Iris pigment epithelial cell (primary cell): ENCODE measurements at places on chromosomes 1 and 21.

GRCh38 chr1:184068354-184068753 lies 16.8 kb downstream of the TSEN15 start:
- no peak for DNase-seq

- DNase-seq = peak; percentile 37
Observed at GRCh38 chr1:184150776-184151531, 99.4 kb downstream of the TSEN15 start.

DNA sequence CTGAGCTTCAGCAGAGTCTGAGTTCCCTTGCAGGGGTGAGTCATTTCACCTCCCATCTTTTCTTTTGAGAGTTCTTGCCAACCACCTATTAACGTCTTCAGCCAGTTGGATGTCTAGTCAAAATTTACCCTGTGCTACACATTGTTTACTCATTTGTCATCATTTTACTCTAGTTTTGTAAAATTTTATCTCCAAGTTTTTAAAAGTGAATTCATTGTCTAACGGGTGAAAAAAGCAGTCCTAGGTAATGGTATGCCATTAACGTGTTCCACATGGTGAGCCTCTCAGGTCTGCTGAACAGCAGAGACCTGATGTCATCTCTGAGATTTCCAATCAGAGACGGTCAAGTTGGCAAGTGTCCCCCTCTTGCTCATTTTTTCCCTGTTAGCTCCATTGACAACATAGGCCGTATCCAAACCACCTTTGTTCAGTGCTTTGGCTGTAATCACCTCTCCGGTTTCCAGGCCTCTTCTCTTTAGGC lies 85.4 kb downstream of the TBX15 start:
- DNase-seq = peak; percentile 0

DNA sequence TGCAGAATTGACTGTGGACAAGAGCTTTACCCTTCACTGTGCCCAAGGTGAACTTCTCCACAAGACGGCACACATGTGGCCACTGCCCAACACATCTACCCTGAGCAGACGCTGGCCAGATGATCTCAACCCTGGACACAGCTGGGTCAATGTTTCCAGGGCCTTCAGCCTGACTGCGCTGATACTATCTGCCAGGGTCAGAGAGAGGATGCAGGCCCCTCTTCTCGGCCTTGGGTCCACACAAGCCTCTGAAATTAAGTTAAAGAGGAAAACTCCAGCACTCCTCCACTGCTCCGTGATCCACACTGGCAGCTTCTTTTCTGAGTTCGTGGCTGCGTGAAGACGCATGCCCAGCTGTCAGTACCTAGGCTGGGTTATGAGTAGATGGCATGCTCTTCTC lies 58.1 kb downstream of the GLIS1 start:
- DNase-seq = no peak

DNA sequence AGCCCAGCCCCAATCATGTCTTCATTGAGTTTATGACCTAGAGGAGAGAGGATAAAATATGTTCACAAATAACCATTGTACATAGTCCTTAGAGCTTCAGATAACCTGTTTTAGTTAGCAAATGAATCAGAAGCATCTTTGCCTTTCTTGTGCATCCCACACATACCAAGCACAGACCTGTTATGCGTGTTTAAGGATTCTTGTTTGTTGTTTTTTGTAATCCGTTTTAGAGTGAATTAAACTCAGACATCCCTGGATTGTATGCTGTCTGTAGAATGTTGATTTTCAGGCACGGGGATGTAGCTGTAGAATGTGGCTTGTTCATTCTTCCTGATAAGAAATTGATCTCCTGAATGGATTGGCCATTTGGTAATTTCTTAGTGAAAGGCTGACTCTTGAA lies 135.8 kb downstream of the EDEM3 start:
- no peak for DNase-seq

DNA sequence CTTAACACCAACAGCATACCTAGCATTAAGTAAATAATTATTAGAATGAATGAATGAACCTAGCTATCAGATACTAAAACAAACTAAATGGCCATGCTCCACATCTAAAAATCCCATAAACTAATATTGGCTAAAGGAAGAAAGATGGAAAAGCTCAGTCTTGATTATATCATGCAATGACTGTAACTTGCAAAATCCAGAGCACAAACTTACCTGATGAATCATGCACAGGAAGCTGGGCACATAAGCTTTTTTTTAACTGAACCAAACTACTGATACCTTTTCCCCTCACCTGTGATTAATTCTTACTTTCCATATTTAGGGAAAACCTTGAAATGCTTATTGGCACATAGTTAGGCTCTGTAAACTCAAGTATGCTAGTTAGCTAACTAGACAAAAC lies 70.2 kb downstream of the KIF14 start:
- DNase-seq = peak; percentile 29

DNA sequence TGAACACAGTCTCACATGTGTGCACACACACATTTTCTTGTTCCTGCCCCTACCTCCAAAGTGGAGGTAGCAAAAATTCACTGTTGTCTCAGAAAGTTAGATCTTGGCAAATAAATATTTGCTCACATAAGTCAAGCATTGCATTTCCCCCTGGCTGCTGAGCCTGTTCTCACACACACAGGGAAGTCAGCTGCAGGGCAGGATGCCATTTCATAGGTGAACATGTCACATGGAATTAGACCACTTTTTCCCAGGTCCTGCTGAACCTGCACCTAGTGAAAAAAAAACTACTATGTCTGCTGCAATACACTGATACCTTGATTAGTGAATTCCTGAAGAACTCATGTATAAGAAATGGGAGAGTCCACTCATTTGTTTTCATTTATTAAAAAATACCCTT lies 5.3 kb upstream of the CD55 start:
- no peak for DNase-seq

- no peak for DNase-seq
Observed at GRCh38 chr1:38865112-38865715, 5.6 kb upstream of the RRAGC start.

DNA sequence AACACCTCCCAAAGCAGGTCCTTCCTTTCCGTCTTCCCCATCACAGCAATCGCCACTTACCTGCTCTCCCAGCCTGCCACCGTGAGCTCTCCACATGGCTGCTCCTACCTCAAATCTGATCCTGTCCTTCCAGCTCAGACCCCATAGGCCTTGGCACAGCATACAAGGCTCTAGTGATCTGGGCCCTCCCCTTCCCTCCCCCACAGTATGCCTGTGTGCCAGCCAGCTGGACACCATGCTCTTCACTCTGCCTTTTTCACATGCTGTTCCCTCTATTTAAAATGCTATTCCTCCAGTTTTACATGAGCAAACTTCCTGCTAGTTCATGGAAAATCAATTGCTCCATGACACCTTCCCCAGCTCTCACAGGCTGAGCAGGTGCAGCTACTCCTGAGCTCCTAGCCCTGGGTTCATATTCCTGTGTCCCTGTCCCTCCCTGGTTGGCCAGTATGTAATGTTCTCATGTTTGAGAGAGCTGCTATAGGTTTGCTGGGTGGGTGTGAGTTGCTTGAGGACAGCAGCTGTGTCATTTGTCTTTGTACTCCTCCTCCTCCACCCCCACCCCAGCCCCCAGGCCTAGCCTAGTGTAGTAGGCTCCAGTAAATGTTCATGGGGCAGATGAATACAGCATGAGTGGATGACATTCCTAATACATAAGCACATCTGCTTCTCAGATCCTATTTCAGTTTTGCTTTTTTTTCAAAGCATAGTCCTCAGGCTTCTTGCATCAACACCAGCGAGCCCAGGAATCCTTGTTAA lies 6.3 kb upstream of the TNNT2 start:
- DNase-seq = peak; percentile 92

DNA sequence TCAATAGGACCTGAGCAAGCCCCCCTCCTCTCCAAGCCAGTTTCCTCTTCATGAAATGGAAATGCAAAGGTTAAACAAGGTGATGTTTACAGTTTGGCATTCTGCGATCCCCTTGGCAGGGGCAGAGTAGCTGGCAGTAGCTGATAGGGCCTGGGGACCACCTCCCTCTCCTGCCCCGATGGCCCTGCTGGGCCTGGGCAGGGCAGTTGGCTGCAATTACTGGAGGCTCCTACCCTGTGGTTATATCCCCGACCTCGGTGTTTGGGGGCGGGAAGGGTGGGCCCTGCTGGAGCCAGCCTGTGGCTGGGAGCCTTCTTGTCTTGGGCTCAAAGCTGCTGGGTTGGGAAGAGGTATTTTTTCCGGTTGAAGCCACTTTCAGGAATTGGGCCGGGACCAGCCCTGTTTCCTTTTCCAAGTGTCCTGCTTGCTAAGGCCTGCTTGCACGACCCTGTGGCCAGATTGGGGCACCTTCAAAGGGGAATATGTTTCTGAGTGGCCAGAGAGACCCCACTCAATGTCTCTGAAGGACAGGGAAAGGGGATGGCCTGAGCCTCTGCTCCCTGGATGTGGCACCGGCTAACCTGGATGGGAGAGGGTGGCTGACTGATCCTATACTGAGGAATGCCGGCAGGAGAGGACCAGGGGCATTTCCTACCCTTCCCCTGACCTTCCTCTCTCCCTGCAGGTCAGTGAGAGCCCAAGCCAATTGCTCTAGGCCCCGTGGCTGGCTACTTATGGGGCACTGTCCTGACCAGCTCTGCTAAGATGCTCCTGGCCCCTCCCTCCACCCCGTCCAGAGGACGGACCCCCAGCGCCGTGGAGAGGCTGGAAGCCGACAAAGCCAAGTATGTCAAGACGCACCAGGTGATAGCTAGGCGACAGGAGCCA lies 1.9 kb downstream of the FAM110D start:
- no peak for DNase-seq
